ENCODE measurements at places on chromosomes 4 and X.
A peak's percentile ranks its signal among the peaks of the same experiment; 100 is the strongest.

GRCh38 chr4:87081826-87082225 lies 138.6 kb downstream of the KLHL8 start:
- no peak for DNase-seq

- no peak for DNase-seq
Observed at GRCh38 chr4:17426222-17426621, 85.7 kb downstream of the QDPR start.

DNA sequence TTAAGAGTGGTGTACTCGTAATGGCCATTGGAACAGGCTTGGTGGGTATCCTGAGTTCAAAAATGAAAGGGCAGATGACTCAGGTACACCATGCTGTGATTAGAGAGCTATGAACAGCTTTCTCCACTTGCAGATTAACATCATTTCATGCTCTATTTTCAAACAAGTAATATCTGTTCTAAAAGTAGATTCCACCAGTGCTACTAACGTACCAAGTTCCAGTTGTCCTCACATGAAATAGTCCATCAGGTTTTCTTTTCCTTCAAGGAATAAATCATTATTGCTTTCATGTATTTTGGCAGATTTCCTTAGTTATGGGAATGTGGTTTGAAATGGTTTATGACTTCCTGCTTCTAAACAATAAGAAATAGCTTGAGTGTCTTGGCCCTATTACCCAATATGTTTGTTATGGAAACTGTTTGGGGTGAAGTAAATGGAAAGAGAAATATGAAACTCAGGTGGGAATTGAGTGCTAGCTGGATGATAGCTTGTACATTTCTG lies 49.9 kb downstream of the PCDH7 start:
- no peak for DNase-seq

DNA sequence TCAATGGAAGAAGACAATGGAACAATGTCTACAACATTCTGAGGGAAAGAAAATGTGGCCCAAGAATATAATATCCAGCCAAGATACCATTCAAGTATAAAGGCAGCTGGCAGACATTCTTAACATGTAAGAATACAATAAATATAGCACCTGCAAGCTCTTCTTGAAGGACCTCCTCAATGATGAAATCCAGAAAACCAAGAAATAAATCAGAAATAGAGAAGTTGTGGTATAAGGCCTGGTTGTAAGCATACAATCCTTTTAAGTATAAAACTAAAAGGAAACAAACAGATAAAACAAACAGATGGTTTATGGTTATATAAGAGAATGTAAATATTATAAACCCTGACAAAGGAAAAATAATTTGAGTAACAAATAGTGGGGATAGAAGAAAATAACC lies 33.4 kb downstream of the SYTL4 start:
- DNase-seq: no peak

DNA sequence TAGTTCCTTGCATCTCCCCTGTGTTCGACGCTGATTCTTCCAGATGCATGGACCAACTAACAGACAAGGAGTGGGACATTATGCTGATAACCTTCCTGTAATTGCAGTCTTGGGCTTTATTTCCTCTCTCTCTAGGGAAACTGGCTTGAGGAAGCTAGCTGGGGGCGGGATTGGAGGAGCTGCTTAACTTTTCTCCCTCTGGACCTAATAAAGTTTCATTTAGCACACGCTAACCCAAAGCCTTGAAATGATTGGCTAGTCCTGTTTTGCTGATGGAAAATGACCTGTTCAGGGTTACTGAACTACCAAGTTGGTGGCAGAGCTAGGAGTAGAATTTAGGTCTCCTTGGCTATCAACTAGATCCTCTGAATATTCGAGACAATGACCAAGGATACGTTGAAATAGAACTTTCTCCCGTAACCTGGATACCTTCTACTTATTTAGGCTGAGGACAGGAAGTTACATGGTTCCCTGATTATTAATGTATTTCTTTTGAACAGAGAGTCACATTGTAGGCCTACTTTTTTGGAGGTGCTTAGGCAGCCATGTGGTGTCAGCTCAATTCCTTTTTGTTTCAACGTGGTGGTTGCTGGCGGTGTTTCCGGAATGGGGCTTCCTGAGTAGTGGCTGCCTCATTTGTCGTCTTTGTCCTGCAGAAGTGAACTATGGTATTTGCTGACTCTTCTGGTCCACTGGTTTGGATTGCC lies 2.0 kb downstream of the PGK1 start:
- DNase-seq: no peak

DNA sequence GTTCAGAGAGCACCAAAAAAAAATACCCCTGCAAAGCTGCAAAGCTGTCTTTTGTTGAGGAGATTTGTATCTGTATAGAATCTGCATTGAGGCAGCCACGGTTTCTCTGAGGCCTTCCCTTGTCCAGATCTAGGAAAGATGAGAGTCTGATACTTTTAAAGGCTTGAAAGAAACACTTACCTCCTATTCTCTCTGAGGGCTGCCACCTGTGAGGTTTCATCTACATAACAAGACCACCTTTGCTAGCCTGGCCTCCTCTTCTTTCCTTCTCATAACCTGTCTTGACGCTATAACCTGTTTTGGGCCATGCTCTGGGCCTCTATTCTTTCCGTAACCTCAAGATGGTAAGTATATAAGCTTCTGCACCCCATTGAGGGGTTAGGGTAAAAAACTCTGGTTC lies 779.6 kb upstream of the HTR2C start:
- no peak for DNase-seq

GRCh38 chr4:66475596-66475995 lies 805.3 kb upstream of the EPHA5 start:
- no peak for DNase-seq

DNA sequence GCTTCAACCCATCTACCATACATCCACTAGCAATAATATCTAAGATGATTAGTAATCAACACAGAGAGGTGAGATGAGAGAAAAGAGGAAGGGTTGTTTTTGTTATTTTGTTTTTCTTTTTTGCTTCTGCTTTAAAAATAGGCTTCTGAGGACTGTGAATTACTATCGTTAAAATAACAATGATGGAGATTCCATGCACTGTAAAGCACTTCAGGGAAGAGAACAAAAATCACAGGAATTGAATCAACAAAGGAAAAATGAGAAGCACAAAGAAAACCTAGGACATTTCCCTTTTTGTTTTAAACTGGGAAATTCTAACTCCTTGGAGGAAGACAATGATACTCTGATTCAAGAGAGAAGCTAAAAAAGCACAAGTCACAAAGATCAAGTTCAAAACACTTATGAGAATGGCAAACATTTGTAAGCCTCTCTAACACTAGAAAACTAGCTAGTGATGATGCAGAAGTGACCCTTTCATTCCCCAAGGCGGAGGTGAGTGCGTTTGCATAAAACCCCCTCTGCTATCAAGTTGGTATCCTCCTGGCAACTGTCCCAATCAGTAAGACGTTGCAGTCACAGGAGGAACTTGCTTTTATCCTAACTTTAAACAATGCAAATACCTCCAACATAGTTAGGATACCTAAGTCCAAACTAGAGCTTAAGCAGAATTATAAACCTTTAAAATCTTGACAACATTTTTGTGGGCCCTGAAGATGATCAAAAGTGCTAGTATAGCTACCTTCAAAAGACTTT lies 308.5 kb downstream of the CAMK2D start:
- DNase-seq: no peak

GRCh38 chrX:142312591-142312990 lies 107.5 kb upstream of the MAGEC2 start:
- no peak for DNase-seq

DNA sequence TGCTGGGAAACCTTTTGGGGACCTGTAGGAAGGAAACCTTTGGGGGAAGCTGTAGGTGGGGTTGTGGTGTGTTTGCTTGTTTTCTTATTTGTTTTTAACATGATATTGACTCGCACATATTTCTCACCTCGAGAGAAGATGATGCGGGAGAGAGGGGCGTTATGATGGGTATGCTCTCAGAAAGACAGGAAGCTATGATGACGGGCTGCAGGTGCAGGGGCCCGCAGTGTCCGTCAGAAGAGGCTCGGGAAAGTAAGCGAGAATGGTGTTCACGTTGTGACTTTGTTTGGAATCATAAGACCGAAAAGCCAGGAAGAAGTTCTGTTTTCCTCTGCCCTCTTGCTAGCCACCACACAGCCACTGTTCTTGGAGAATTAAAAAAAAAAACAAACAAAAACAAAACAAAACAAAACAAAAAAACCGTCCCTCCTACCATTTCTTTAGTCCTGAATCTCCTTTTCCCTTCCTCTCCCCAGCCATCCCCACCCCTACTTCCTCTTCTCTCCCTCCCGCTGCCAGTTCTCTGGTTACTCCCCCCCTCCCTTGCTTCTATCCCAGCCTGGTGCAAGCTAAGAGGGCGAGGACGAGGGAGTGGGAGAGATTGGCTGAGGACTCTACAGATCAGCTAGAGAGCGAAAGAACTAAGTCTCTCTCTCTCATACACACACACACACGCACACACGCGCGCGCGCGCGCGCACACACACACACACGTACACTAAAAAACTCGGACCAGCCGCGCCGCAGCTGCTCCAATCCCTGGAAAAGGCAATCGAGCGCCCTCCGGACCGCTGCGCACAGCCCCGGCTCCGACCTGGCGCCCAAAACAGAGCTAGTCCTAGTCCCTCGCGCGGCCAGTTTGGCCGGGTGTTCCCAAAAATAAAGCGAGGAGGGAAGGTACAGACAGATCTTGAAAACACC lies at the start of gene BMP3:
TSS of gene BMP3 (plus strand) at position 648 of the 920 bp plus-strand sequence. CDS start 577 bp downstream, outside the sequence.
- DNase-seq: no peak

- no peak for DNase-seq
Observed at GRCh38 chr4:99437723-99438404, 2.7 kb upstream of the ADH7 start.

- no peak for DNase-seq
Observed at GRCh38 chr4:72451349-72451748, 117.7 kb downstream of the ADAMTS3 start.

DNA sequence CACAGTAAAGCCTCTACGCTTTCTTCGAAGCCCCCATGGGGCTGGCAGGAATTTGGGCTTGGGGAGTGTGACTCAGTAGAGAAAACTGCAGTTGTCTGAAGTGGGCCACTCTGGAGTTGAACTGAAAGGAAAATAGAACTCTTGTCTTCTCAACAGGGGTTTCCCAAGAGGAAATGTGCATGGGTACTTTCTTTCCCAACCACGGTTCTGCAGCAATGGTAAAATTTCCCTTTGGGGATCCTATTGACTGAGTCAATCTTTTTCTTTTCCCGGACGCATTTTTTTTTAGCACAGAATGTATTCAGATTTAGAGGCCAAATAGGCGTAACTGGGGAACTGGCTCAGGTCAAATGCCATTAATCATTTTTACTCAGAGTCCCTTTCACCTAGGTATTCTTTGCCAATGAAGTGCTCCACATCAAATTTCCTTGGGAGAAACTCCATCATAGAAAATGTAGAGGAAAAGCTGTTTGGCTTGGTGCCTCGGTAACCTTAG lies 269.3 kb downstream of the STIM2 start:
- no peak for DNase-seq

- no peak for DNase-seq
Observed at GRCh38 chrX:151699746-151700145, 4.5 kb downstream of the PRRG3 start.

- DNase-seq: no peak
Observed at GRCh38 chr4:103002551-103002950, 17.0 kb downstream of the SLC9B1 start.

DNA sequence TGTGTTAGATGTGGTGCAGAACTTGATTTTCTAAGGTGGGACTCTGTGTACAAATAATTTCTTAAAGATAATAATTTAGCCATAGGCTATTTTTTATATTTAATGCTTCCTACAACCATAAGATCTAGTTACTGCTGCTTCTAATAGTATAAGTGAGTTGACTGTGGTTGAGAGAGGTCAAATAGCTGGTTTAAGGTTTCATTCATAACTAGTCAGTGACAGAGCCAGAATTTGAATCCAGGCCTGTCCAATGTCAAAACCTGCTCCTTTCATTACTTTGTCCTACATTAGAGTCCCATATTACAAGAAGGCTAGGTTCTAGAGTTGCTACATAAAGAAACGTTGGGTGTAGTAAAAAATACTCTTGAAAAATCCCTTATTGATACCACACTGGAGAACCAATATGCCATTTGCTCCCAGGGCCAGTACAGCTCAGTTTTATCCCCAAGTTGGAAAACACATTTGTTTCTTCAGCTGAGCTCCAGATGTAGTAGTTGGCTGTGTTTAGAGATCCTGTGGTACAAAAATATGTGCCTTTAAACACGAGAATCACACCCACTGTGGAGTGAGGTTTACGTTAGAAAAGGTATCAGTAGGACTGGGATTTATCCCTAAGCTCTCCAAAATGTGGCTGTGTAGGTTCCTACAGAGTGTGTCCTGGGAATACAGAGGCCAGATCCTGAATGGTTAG lies 84.3 kb downstream of the REPS2 start:
- DNase-seq: no peak

GRCh38 chrX:132426695-132427281 lies 62.0 kb downstream of the MBNL3 start:
- DNase-seq: no peak

DNA sequence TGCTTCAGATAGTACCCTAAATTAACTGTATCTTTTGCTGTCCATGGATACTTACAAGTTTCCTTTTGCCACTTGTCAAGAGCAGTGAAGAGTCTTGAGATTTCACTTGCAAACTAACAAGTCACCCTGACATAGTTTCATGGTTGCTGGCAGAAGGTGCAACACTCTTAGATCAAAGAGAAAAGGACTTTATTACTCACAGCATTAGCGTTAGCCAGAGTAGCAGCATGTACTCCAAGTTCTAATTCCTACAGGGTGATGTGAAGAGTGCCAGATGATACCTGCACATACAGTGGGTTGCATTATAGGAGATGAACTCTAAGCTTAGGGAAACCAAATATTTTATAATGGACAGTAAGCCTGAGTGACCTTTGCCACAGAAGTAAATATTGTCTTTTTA lies 47.9 kb downstream of the NDST3 start:
- DNase-seq: no peak

DNA sequence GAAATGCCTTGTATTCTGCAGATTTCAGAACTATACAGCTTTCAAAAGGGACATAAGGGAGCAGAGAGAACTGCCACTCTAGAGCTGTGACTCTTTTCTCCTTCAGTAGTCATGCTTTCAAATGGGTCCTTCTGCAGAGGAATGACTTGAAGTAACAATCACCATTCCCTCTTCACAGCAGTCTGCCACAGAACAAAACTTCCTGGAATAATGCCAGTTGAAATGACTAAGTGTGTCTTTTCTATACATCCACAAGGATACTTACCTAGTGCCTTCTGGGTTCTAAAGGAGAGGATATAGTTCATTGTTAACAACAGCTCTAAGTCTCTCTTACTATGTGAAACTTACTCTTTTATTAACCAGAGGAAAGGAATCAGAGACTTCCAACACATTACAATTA lies 515.4 kb upstream of the ATOH1 start:
- DNase-seq: peak; percentile 1

DNA sequence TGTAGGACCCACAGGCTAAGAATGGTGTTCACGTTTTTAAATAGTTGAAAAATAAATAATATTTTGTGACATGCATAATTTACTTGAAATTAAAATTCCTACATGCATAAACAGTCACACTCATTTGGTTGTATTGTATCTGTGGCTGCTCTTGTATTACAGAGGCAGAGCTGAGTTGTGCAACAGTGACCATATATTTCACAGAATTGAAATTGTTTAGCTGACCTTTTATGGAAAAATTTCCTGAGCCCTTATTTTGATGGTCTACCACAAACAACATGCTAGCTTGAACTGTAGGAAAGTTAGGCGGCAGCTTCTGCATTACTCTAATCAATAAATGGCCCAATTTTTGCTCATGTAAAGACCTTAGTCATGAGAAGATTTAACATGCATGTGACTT lies 633.4 kb upstream of the AADAT start:
- DNase-seq: no peak

GRCh38 chrX:131365766-131366165 lies 76.7 kb upstream of the IGSF1 start:
- no peak for DNase-seq

All from hematopoietic multipotent progenitor cell treated with erythropoietin and hydrocortisone succinate and interleukin-3 and kit ligand, for 8 days (in vitro differentiated cells).